ENCODE measurements at places on chromosomes 11 and 22. TPM values are rescaled to one million over a fixed set of nuclear protein-coding genes. Genes with fewer than 3 reads are reported as not detected.

IRAG1 gene
- 1.3 TPM for polyA plus RNA-seq

RFPL1 gene
- not detected for polyA plus RNA-seq

CD3D gene
- polyA plus RNA-seq: not detected

C11orf21 gene
- polyA plus RNA-seq: not detected

OR51I1 gene
- polyA plus RNA-seq: not detected

SERPING1 gene
- 24.1 TPM for polyA plus RNA-seq

RIC3 gene
- polyA plus RNA-seq: 66.1 TPM

GGT5 gene
- polyA plus RNA-seq: not detected

TSGA10IP gene
- polyA plus RNA-seq: 0.73 TPM

ZDHHC13 gene
- polyA plus RNA-seq: 10.0 TPM

CPT1A gene
- polyA plus RNA-seq: 2.9 TPM

NRIP3 gene
- polyA plus RNA-seq: 14.6 TPM

CARD18 gene
- polyA plus RNA-seq: 0.46 TPM

VSTM5 gene
- 1.8 TPM for polyA plus RNA-seq

UBQLNL gene
- polyA plus RNA-seq: not detected
